ENCODE measurements at places on chromosomes 5 and 9.
A peak's percentile ranks its signal among the peaks of the same experiment; 100 is the strongest.

- no peak for DNase-seq
These were observed 12.1 kb downstream of the C9orf40 start for GRCh38 chr9:74940600-74940999.

DNA sequence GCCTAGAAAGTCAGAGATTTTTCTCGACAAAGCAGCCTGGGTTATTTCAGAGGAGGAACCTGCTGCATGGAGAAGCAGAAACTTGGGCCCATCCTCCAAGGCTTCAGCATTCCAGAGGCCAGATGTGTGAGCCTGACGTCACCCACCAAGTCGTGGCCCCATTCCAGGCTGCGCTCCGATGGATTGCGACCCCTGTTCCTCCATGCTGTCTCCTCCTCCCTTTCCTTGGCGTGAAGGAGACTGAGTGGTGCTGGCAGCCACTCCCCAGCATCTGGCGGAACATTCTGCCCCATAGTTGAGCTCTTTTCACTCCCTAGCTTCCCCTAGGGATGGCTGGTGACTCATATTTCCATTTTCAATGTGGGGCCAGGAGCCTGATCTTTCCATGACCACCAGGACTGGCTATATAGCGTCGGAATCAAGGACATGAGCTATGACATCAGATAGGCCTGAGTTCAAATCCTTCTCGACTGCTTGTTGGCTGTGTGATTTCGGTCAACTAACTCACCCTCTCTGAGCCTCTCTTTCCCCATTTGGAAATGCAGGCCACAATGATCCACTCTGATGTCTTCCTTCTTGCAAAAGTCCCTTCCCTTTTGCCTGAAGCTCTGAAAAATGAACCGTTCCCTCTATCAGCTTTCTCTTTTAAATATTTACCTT, 24.5 kb upstream of the DUSP1 start:
- DNase-seq = peak; percentile 65

DNA sequence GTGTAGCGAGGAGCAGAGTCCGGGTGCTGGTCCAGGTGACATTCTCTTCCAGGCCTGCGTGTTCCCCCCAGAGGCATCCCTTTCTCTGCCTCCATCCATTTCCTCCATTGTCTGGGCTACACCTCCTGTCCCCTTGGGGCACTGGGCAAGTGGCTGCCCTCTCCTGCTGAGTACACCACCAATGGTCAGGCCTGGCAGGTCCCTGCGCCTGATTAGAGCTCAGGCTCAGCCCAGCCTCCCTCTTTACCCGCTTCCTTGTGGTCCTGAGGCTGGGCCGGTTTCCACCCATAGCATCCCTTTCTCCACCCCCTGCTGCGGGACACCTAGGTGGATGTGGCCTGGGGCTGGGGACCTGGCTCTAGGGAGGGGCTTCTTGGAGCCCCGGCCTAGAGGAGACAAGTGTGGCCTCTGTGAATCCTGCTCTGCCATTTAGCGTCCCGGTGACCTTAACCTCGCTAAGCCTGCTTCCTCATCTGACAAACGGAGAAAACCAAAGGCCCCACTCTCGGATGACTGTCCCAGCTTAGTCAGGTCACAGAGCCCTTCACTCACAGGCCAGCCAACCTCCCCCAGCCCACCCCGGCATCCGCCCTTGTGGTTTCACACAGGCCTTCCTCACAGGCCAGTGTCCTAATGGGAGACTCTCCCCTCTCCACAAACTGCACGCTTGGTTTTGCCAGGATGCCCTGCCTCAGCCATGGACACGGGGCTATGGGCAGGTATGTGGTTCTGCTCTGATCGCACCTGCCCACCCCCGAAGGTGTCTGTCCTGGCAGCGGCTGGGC, 12.9 kb downstream of the DOLPP1 start:
- no peak for DNase-seq

- DNase-seq = no peak
These were observed 25.2 kb upstream of the GLRA1 start for GRCh38 chr5:151949701-151950308.

GRCh38 chr5:103466495-103466894, 96.1 kb downstream of the NUDT12 start:
- no peak for DNase-seq

DNA sequence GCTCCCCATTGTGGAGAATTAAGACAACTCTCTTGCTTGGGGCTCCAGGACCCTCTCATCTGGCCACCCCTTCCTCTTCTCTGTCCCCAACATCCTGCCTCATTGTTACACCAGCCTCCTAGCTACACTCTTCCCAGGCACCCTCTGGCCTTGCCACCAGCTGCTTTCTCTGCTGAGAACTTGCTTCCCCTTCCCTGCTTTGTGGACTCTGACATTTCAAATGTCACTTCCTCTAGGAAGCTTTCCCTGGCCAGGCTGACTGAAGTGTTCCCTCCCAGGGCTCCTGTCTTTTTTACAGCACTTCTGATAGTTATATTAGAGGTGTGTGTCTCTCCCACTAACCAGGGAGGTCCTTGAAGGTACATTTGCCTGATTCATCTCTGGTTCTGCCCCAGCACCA, 194.0 kb upstream of the KLF4 start:
- no peak for DNase-seq

- DNase-seq = no peak
These were observed 100.1 kb downstream of the CDC42SE2 start for GRCh38 chr5:131363811-131364506.

GRCh38 chr5:101326766-101327165, 423.7 kb upstream of the ST8SIA4 start:
- DNase-seq = no peak

GRCh38 chr9:13860019-13860418, 453.9 kb downstream of the NFIB start:
- no peak for DNase-seq

- DNase-seq = no peak
These were observed 20.8 kb downstream of the RGS3 start for GRCh38 chr9:113484258-113484730.

DNA sequence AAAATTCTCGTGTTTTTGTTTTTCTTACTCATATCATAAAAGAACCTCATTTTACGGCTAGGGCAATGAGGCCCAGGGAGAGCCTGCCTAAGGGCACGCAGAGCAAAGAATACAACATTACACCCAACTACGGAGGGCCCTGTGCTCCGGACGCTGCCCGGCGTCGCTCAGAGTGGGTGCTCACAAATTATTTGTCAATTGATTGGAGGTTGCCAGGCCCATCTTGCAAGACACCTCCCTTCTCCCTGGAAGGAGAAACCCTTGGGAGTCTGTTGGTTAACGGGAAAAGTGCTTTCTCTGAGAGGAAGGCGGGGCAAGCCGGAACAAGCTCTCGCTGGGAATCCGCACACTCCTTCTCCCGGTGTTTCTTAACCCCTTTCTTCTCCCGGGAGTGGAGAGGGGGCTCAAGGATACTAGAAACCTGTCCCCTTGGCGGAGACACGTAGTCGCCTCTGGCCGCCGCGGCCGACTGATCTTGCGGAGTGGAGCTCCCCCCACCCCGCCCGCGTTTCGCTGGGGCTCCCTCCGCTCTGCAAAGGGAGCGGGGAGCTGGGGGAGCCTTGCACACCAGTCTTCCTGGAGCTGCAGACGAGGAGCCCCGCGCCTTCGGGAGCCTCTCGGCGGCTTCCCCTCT, 599.3 kb upstream of the SGCD start:
- DNase-seq = peak; percentile 26

DNA sequence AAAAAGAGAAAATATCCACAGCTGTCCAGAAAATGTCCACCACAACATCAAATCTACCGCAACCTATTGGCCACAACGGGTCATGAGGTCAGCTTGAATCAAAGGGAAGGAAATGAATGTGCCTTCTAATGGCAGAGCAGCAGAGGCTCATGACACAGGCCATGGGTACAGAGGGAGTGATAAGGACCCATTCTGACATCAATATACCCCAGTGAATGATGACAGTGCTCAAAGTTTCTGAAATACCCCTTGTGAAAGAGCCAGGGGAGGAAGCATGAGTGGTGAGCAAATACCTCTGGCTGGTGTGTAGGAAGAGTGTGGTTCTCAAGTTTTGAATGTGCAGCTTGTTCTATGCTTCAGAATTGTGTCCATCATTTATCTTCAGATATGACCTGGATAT, 348.2 kb downstream of the IRX1 start:
- no peak for DNase-seq

GRCh38 chr9:120933310-120934055, 6.9 kb upstream of the TRAF1 start:
- no peak for DNase-seq

DNA sequence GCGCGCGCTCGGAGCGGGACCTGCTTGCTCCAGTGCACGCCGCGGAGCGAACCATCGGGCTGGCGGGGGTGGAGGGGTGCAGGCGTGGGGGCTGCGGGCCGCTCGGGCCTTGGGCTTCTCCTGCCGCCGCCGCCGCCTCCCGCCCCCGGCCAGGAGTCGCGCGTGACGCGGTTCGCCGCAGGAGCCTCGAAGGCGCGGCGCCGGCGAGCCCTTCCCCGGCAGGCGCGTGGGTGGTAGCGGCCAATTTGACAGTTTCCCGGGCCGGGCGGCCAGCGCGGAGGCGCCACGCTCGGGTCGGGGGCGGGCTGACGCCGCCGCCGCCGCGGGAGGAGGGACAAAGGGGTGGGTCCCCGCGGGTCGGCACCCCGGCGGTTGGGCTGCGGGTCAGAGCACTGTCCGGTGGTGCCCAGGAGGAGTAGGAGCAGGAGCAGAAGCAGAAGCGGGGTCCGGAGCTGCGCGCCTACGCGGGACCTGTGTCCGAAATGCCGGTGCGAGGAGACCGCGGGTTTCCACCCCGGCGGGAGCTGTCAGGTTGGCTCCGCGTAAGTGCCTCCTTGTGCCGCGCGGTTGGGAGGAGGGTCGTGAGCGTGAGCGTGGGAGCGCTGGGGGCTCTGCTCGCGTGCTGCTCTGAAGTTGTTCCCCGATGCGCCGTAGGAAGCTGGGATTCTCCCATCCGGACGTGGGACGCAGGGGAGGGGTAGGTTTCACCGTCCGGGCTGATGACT, at the start of gene TJP2:
Gene TJP2 (plus strand): TSS at position 387 of the 725 bp plus-strand sequence. CDS start 96 bp downstream, at position 483.
- DNase-seq = peak; percentile 83

- DNase-seq = no peak
These were observed 537.1 kb upstream of the CDH18 start for GRCh38 chr5:20524991-20525529.

DNA sequence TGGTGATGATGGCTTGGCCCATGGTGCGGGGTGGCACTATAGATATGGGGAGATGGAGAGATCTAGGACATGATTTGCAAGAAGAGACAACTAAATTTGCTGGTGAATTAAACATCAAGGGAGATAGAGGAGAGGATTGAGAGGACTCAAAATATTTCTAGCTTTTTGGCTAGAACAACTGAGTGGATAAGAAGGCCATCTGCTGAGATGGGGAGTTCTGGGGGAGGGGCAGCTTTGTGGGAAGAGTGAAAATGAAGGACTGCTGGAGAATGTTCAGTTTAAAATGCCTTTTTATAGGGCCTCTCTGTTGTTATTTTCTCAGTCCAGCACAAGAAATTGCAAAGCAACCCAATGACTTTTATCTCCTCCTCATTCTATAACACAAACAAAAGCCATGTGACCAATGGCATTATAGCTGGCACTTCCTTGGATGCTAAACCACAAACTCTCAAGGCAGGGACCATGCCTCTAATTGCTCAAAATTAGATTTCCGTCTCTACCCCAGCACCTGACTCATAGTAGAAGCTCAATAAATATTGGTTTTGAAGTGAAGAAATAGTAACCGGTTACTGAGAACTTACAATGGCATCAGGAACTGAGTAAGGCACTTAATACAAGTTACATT, 29.8 kb downstream of the JAKMIP2 start:
- no peak for DNase-seq

DNA sequence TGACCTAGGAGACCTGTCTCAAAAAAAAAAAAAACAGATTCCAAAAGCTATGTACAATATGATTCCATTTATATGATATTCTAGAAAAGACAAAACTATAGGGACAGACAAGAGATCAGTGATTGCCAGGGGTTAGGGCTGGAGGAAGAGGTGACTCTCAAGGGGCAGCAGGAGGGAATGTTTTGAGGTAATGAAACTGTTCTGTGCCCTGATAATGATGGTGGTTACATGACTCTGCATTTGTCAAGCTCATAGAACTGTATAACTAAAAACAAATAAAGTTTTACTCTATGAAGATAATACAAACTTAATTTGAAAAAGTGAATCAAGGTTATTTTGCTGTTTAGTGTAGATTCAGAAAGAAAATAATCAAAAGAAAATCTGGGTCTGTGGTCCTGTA, 125.3 kb upstream of the IQGAP2 start:
- DNase-seq = no peak

DNA sequence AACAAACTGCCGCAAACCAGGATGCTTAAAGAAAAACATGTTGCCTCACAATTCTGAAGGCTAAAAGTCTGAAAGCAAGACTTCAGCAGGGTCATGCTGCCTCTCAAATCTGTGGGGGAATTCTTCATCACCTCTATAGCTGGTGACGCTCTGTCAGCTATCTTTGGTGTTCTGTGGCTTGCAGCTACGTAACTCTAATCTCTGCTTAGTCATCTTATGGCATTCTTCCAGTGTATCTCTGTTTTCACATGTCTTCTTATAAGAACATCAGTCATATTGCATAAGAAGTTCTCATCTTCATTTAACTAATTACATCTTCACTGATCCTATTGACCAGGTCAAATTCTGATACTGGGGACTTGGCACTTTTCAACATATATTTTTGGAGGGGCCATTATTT, 243.0 kb downstream of the CDH10 start:
- DNase-seq = no peak

DNA sequence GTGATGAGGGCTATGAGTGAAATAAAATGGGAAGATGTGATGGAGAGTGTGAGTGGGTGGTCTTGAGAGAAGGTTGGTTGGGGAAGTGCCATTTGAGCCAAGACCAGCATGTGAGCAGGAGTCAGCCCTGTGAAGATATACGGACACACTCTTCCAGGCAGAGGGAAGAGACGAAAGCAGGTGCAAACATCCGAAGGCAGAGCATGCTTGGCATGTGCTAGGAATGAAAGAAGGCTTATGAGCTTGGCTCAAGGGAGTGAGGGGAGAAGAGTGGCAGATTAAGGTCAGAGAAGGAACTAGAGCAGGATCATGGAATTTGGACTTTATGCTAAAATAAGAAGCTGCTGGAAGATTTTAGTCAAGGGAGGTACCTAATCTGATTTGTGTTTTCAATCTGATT, 23.6 kb upstream of the CCDC112 start:
- DNase-seq = no peak

GRCh38 chr5:32589942-32590869, 4.8 kb downstream of the SUB1 start:
- no peak for DNase-seq

- no peak for DNase-seq
These were observed 243.9 kb upstream of the ATP10B start for GRCh38 chr5:161095953-161096352.

DNA sequence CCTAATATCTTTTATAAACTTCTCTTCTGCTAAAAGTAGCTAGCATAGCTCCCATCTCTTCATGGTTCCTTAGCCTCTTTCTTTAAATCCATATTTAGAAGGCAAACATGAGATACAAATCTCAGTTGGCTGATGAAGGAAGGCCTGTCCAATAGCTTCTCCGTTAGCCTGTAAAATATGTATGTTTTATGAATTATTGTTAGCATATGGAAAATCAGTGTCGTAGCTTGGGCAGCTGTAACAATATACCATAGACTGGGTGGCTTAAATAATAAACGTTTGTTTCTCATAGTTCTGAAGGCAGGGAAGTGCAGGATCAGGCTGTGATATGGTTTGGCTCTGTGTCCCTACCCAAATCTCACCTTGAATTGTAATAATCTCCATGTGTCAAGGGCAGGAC, 63.8 kb downstream of the PBX3 start:
- no peak for DNase-seq

GRCh38 chr9:135973277-135974219, 12.4 kb upstream of the UBAC1 start:
- DNase-seq = no peak

All from right kidney (tissue), 9 donors.